Activated CD8-positive, alpha-beta memory T cell treated with anti-CD3 and anti-CD28 coated beads, Interleukin-2, amount 10 ng/mL, durations not matched to agents 7 days and 5 days (primary cell): ENCODE measurements at places on chromosomes 4 and X.

DNA sequence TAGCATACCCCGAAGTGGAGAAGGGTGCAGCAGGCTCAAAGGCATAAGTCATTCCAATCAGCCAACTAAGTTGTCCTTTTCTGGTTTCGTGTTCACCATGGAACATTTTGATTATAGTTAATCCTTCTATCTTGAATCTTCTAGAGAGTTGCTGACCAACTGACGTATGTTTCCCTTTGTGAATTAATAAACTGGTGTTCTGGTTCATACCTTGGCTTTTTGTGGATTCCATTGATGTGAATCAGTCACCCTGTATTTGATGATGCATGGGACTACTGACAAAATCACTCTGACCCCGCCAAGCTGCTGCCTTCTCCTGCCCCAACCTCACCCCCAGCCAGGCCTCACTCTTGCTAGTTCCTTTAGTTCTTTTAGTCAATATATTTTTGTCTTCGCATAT, 32.7 kb downstream of the F9 start:
- no peak for DNase-seq

GRCh38 chr4:152535360-152535902, 461 bp downstream of the FBXW7 start:
- peak; percentile 58 for DNase-seq

- DNase-seq, result peak; percentile 64
Measured at GRCh38 chrX:19889582-19890342, 2.4 kb upstream of the SH3KBP1 start.

DNA sequence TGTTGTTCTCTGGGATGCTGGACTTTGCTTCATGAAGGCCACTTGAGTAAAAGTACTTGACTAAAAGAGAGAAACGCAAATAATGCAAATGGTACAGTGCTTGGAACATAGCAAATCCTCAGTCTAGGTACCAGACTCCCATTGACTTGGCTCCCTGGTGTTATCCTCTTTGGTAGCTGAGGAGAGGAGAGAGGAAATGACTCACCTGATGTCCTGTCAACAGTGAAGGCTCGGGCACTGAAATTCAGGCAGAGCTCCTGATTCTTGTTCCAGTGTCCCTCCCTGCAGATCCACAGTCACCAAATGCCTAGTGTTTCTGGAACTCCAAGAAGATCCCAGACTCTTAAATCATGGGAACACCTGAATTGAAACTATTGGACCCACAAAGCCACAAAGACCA, 22.5 kb upstream of the TCEAL4 start:
- no peak for DNase-seq

DNA sequence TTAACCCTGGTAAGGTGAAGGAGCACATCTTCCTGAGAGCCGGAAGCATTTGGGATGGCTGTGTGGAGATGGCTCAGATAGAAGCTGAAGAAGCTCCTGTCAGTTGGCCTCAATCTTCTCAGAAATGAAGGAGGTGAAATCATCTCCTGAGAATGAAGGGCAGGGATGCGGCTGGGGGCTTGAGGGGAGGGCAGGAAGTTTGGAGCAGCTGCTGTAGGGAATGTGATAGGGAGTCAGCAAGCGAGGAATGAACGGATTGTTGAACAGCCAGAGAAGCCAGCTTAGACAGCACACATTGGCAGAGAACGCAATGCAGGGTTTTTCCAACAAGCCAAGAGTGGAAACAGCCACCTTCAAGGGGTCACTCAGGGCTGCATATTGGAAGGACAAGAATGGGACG, 10.0 kb downstream of the KCNE5 start:
- no peak for DNase-seq

- no peak for DNase-seq
Measured at GRCh38 chr4:150401083-150401687, 180.8 kb upstream of the MAB21L2 start.

DNA sequence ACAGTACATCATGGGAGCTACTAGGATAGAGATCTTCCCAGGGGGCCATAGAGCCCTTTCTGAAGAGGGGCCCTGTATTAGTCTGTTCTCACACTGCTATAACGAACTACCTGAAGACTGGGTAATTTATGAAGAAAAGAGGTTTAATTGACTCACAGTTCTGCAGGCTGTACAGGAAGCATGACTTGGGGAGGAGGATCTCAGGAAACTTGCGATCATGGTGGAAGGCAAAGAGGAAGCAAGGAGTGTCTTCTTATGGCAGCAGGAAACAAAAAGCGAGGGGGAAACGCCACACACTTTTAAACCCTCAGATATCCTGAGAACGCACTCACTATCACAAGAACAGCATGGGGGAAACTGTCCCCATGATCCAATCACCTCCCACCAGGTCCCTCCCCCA, 4.2 kb upstream of the SLC9A6 start:
- DNase-seq, result no peak

DNA sequence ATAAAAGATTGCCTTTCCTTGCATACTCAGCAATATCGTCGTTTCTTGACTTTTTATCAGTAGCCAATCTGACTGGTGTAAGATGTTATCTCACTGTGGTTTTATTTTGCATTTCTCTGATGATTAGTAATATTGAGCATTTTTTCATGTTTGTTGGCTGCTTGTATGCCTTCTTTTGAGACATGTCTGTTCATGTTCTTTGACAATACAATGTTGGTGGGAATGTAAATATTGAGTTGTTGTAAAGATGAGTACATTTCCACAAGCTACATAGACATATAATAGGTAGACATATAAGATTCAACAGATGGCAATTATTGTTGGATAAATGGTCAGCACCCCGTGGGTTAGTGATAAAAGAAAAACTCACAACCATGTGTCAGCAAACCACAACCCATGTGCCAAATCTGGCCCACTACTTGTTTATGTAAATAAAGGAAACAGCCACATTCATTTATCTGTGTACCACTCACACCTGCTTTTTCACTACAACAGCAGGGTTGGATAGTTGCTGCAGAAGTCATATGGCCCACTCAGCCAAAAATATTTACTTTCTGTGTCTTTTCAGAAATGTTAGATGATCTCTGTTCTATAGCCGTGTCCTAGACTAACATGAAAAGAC, 153.1 kb upstream of the VCX start:
- DNase-seq, result no peak

DNA sequence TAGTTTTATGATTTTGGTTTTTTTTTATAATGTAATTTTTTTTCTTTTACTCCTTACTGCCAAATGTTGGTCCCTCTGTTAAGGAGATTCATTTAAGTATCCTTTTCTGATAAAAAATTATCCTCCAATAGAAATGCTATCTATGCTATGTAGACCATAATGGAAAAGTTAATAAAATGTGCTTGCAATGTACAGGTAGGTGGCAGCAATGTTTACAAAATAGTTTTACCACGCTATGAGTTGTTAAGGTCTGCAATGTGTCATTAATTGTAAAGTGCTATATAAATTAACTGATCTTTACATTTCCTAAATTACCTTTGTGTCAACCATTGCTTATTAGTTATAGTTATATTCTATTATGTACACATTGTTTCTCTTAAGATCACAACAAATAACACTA, 3.8 kb upstream of the CENPC start:
- no peak for DNase-seq

GRCh38 chr4:184000457-184001396, 95.6 kb downstream of the STOX2 start:
- DNase-seq, result no peak

GRCh38 chr4:85369703-85370380, 105.1 kb upstream of the ARHGAP24 start:
- no peak for DNase-seq

DNA sequence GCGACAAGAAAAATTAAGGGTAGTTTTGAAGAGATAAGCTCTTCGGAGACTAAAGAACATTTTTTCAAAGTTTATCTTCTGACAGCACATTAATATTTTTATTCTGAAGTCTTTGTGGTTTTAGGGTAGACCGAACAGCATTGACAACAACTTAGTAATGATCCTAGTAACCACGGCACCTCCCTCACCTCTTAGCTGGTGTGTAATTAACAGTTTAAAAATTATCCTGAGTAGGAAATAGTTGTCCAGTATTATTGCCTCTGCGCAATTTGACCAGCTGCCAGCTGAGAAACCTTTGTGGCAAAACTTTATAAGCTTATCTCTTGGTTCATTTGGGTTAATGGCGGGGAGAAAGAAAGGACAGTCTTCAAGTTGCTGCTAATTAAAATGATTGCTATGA, 213.6 kb downstream of the CBLL2 start:
- DNase-seq, result no peak

GRCh38 chr4:100843910-100844309, 326.1 kb upstream of the EMCN start:
- DNase-seq, result no peak

- DNase-seq, result no peak
Measured at GRCh38 chr4:112704991-112705845, 68.3 kb downstream of the LARP7 start.

- DNase-seq, result no peak
Measured at GRCh38 chrX:37817176-37817575, 30.2 kb downstream of the DYNLT3 start.

- no peak for DNase-seq
Measured at GRCh38 chr4:140115140-140115539, 38.8 kb downstream of the MAML3 start.

GRCh38 chr4:4248029-4248884, at the start of gene TMEM128:
TSS of gene TMEM128 (minus strand) at chr4:4248223. CDS start at chr4:4248202, 21 bp downstream.
- peak; percentile 95 for DNase-seq

- no peak for DNase-seq
Measured at GRCh38 chr4:43999669-44000068, 448.9 kb downstream of the KCTD8 start.

GRCh38 chr4:168162604-168163003, 70.3 kb downstream of the ANXA10 start:
- DNase-seq, result no peak

DNA sequence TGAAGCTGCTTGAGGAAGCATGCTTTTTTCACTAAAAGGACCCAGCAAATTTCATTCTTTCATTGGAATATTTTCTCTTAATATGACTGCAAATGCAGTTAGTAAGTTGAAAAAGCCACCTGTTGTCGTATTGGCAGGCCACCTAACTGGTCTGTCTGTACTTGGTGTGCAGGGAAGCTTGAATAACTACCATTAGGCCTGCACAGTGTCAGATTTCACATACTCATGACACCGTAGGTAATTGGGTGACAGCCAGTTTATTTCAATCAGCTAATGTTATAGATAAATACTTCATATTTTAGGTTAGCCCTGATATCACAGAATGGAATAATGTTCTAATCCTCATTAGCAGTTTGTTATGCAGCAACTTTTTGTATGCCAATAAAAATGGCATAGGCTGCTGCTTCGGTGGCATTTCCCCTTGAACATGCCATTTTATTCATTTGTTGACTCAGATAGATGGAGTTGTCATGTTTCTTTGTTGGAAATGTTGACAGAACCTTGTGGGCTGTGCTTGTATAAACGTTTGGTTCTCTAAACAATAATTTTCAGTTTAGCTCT, 173.7 kb downstream of the RPA4 start:
- no peak for DNase-seq

- DNase-seq, result no peak
Measured at GRCh38 chr4:145623831-145624230, 4.6 kb downstream of the MMAA start.

DNA sequence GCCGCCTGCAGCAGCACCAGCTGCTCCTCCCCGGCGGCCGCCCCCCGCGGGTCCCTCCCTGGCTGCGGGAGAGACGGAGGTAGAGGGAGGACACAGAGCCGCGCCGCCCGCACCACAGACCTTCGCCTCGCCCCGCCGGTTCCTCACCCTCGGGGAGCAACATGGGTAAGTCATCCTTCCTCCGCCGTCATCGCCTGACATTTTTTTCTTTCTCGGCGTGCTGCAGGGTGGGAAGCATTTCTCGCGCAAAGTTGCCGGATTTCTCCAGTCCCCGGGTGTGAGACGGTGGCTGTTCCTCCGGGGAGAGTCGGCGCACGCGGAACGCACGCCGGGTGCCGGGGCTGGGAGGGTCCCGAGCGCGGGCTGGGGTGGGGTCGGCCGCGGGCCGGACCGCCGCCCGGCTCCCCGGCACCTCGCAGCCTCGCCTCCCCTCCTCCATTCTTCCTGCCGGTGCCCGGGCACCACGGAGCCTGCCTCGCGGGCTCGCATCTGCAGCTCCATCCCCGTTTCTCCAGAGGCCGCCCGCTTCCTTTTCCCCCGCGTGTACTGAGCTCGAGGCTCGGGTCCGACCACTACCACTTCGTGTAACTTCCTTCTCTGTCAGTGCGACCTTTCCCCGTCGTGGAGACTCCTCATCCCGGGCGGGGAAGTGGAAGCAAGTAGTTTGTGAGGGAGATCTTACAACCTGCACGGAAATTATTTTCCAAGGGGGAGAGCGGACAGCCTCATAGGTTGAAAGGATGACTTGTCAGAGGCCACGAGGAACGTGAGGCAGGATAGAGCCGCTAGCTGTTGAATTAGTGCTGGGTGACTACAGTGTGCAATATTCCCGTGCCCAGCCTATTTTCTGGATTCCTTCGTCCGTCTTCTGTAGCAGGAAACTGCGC, 464 bp downstream of the RAP1GDS1 start:
- DNase-seq, result peak; percentile 81

- DNase-seq, result no peak
Measured at GRCh38 chrX:155001873-155002272, 20.6 kb downstream of the F8 start.

DNA sequence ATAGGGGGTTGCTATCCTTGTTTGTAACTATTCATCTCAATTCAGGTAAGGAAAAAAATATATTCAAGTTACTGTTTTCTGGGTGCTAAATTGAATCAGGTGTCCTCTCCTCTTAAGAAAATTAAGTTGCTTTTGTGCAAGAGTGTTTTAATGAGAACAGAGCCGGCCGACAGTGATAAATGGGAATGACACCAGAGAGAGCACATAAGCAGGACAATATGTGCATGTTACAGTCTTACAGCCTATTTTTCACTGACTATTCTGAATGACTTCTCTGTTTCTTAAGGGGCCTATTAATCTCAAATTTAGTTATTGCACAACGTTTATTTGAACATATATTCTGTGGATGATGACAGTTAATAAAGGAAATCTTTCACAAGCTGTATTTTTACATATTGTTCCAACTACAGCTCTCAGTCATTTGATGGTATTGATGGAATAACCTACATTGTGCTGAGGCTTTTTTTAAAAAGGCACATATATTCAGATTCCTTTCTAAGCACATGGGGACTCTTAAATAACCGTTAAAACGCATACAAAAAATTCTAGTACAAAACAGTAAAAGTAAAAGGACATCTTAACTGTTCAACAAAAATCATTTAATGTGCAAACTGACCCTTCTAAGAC, 68.4 kb downstream of the SLC10A7 start:
- DNase-seq, result no peak

DNA sequence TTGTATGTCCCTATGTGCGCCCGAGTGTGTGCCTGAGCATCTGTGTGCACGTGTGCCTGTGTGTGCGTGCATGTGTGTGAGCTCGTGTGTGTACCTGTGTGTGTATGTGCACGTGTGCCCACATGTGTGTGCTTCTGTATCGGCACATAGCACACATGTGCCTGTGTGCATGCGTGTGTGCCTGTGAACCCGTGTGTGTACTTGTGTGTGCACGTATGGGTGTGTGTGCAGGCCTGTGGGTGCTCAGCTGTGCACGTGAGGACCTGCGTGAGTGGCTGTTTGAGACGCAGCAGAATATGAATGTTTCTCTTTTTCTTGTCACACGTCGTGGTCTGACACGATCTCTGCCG, 4.3 kb downstream of the AKAP17A start:
- no peak for DNase-seq
